ENCODE measurements at places on chromosomes 7 and 10.

GRCh38 chr7:45003789-45004188 lies 3.8 kb downstream of the CCM2 start:
- no peak for DNase-seq

- DNase-seq: no peak
Measured at GRCh38 chr7:37336259-37336658, 112.4 kb downstream of the ELMO1 start.

DNA sequence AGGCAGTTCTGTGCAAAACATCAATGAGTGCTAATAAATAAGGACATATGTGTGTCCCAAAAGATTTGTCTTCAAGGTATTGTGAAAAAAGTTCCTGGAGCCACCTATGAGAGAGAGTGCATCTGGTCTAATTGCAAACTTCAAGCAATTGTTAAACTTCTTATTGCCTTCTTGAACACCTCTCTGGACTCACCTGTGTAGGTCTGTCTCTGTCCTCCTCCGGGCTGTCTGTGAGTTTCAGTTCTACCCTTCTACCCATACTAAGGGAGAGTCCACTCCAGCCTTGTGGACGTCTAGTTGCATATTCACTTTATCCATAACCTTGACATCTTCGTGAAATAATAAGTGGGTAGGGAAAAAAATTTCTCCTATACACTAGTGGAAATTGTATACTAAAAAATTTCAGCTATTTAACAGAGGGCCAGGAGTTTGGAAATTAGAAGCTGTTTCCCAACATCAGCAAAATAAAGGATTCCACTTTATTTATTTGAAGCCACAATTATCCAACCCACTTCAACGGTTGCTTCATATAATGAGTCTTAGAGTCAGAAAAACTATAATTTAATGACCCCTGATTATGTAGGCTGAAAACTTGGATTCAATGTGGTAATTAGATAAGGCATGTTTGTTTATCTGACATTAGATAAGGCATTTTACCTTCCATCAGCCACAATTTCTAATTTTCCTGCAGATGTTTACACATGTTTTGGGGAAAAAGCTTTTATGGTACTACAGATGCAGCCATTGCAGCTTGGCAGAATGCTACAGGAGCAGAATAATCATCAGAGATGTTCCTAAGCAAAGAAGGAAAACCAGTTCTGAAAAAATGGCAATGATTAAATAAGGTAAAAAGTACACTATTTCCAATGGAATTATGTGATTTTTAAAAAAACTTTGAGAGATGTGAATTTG lies 150.8 kb upstream of the FAM3C start:
- DNase-seq: no peak

- no peak for DNase-seq
Measured at GRCh38 chr7:157097569-157097968, 41.2 kb upstream of the UBE3C start.

GRCh38 chr10:127044186-127044585 lies 139.0 kb downstream of the DOCK1 start:
- DNase-seq: no peak

DNA sequence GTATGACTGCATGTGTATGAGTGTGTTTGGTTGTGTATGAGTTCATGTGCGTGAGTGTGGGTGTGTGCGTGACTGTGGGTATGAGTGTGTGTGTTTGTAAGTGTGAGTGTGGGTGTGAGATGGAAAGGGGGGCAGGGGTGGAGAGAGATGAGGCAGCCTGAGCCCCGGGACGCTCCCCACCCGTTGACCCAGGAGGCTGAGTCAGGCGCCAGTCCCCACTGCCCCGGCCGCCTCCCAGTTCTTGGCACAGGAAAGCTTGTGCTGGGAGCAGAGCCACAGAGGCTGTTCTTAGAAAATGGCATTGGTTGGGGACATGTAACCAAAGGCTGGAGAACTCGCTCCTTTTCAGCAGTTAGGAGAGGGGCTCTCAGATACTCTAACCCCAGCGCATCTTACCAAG lies 27.8 kb upstream of the NUB1 start:
- no peak for DNase-seq

DNA sequence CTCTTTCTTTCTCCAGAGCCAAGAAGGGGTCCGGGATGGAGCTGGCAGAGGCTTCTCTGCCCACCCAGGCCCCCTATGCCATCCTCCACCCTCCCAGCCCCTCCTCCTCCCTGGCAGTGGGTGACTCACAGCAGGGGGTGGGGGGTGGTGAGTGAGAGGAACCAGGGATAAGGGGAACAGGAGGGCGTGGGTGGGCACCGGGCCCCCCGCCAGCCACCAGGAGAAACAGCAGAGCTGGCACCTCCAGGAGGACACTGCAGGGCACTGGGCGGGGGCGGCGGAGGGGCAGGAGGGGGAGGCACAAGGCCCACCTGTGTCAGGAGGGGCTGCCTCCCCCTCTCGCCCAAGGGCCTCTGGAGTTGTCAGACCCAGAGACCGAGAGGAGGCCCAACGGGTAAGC lies 56.0 kb downstream of the CAMK2B start:
- no peak for DNase-seq

DNA sequence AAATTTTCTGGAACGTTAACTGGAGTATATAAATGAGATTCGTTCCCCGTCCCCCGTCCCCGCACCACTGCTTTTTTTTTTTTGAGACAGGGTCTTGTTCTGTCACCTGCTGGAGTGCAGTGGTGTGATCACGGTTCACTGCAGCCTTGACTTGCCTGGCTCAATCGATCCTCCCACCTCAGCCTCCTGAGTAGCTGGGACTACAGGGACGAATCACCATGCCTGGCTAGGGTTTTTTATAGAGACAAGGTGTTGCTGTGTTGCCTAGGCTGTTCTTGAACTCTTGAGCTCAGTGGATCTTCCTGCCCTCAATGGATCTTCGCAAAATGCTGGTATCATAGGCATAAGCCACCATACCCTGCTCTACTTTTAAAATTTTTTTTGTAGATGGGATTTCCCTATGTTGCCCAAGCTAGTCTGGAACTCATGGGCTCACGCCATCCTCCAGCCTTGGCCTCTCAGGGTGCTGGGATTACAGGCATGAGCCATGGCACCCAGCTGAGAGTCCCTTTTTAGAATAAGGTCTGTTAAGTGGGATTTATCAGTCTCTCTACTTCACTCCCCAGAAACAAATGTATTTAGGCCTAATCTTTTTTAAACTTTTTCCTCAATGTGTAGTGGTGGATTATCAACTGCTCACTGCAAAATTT lies 122.9 kb downstream of the LYZL1 start:
- no peak for DNase-seq

DNA sequence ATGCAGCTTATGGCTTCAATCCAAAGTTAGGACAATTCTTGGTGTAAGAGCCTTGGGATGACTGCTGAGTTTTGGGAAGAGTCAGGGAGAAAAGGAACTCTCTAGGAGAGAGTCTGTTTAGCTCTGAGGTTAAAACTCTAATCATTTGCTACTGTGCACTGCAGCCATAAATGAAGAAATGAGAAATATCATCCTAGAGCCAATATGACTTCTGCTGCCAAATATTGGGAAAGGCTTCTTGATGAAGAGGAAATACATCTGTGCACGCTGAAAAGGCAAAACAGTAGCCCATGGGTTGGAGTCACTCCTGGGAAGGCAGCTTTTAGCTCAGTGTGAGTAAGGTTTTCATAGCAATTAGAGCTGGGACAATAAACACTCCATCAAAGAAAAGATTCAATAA lies 308.8 kb downstream of the SFMBT2 start:
- no peak for DNase-seq

GRCh38 chr7:101632641-101633040 lies 3.5 kb upstream of the MYL10 start:
- DNase-seq: no peak

DNA sequence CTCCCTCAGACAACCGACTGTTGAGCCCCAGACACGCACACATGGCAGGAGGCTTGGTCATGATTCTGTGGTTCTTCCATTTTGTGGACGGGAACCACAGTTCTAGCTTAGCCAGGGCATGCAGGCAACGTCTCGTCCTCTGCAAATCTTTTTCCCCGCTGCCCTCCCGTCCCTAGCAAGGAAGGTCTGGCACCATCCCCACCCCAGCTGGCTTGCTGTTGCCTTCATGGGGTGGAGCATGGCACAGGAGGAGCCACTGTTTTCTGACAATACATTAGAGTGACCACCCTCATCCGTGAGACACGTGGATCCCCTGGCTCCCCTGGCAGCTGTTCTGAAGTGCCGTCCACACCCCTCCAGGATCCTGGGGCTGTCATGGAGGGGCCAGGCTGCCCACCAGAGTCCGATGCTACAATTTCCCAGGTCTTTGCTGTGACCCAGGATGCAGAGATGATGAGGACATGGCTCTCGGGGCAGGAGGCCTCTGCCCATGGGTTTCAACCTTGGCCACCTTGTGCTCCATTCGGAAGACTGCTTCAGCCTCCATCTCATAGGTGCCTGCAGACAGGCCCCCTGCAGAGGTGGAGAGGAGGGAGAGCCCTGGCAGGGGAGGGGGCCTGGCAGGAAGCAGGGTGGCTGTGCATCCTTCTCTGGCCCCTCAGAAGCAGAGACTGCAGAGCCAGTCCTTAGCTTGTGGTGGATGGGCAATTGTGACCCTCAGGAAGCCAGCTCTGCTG lies 233.6 kb downstream of the GLRX3 start:
- no peak for DNase-seq

GRCh38 chr7:44151956-44152355 lies 10.8 kb upstream of the MYL7 start:
- DNase-seq: no peak

DNA sequence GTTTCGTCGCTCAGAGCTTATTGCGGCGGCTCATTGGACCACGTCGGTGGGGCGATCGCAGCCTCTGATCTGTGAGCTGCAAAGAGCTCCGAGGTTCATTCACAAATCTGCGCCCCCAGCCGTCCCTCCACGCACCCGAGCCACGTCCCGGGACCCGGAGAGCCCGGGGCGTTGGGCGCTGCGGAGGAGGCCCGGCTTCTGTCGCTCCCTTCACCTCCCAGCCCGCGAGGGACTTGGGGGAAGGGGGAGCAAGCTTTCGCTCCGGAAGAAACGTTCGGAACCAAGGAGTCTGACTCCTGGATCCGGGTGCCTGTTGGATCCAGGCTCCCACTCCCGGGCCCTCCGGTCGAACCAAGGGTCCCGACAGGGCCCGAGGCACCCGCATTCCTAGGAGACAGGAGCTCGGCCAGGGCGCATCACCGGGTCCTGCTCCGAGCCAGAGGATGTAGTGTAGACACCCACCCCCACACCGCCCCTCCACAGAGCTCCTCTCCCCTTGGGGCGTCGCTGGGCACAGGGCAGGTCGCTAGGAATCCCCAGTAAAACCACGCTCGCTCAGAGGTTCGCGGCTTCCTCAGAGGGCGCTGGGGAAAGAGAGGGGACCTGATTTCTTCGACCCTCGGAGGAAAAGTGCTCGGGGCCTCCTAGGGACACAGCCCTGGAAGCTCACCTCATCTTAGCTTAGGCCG lies 7.9 kb upstream of the EN2 start:
- no peak for DNase-seq

- DNase-seq: no peak
Measured at GRCh38 chr10:118607768-118608354, 12.4 kb upstream of the PRLHR start.

- no peak for DNase-seq
Measured at GRCh38 chr7:106841896-106842390, 23.1 kb upstream of the PIK3CG start.

DNA sequence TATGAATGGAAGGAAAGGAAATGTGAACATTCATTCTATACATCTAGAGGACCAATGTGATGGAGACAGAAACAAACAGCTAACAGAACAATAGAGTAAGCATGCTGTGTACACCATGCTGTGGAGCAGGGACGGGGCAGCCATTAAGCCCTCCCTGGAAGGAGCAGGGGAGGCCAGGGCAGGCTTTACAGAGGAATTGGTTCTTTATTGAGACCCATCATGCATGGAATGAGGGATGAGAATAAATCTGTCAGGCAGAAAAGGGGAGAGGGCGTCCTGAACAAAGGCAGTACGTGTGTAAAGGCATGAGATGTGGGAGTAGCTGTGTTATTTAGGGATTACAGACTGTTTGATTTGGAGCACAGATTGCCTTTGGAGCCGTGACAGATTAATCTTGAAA lies 35.2 kb downstream of the STK17A start:
- DNase-seq: no peak

- DNase-seq: no peak
Measured at GRCh38 chr7:28348636-28349035, 63.7 kb upstream of the CREB5 start.

DNA sequence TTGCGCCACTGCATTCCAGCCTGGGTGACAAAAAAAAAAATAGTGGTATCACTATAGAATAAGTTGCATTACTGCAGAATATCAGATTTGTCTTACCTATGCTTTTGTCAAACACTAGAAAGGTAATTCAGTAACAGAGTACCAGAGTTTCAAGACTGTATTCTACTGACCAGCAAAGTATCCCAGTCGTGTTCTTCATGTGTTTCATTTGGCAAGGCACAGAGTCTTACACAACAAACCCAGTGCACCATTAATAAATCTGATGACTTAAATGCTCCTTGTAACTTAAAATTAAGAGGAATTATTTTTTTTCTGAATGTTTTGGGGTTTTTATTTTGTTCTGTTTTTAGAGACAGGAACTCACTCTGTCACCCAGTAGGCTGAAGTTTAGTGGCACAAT lies 34.4 kb upstream of the PBLD start:
- no peak for DNase-seq

DNA sequence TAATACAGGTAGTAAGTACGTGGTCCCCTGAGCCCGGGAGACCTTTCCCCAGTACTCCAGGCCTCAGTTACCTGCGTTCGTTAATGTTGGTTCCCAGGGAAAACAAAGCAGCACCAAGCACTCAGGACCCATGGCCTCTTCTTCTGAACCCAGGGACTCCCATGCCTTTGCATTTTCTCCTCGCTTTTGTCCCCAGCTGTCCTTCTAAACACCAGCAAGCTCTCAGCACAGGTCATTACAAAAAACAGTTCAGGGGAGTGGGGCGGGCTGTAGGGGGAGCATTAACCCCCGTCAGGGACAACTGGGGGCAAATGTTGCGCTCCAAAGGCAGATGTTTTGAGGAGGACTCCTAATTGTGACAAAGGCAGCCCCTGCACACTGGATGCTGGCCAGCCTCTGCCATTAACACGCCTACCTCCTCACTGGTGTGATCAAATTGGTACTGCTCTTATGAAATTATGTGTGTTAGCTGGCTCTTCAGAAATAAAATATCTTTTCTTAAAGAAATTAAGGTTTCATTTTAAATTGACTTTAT lies 80.5 kb upstream of the LRGUK start:
- no peak for DNase-seq

GRCh38 chr10:121631365-121632029 lies 33.3 kb upstream of the FGFR2 start:
- no peak for DNase-seq

GRCh38 chr7:25841575-25841974 lies 310.4 kb upstream of the NFE2L3 start:
- no peak for DNase-seq

DNA sequence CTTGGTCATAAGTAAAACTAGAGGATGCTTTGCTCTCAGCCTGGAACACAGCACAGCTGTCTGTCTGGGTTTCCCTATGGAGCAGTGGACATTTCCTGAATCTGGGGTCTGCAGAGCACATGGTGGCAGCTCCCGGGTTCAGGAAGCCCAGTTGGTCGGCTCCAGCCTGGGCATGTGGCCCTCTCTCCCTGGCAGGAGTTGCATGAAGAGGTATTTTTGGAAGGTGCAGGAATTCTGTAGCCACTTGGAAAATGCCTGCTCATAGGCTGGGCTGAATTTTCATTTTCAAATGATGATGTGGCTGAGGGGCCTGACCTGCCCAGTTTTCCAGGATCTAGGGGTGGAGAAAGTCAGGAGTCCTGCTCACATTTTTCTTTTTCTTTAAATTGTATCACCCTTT lies 6.7 kb upstream of the TPST1 start:
- DNase-seq: no peak

- no peak for DNase-seq
Measured at GRCh38 chr7:132511387-132511786, 64.9 kb downstream of the PLXNA4 start.

All from nucleus accumbens (tissue), 56 donors.